ENCODE measurements at places on chromosomes 11 and 22. TPM values are rescaled to one million over a fixed set of nuclear protein-coding genes. Genes with fewer than 3 reads are reported as not detected.

FLRT1 gene
- total RNA-seq = not detected

DNA sequence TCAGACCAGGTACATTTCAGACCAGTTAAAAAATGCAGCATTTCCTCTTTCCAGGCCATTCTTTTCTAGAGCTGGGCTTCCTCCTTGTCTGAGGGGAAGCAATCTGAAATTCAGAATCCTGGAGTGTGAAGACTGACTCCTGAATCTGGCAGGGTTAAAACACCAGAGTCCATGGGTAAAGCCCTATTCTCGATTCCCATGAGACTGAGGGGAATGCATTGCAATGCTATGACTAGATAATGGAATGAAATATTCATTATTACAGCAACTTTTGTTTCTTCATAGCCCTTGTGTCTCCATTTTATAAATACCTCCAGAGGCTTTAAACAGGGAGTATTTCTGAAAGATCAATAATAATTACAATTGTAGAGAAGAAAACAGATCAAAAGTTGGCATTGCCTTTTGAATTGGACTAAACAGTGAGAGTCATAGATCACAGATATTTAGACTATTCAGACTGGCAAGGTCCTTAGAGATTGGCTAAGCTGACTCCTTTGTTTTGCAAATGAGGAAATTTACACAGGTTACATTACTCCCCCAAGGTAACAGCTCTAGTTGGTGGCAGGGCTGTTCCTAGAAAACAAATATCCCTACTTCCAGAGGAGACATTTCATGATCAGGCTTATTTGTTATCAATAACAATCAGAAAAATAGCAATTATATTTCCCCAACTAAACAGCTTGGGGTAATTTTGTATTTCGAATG, 632.6 kb upstream of the KIRREL3 start:
- no peak for DNase-seq
- H3K27me3 ChIP-seq = no peaks in the 10 kb centered on the region
- H3K4me1 ChIP-seq = no peaks in the 10 kb centered on the region
- no peaks in the 10 kb centered on the region for H3K36me3 ChIP-seq

TPBGL gene
- total RNA-seq = 0.58 TPM

DNA sequence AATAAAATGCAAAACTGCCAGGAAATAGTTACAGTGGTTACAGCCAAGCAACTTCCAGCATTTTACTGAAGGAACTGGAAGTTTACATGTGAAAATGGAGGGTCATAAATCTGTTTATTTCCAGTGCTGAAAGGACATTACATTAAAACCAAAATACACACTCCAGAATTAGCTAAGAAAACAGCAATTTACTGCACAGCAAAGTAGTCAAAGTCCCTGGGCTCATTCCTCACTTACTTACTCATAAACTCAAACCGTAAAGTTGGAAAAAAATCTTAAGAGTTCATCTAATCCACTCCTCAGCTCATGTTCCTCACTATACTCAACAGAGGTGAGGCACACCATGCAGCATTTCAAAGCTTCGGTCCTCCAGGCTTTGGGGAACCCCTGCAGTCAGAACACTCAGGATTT, 17.4 kb downstream of the CTSC start:
- no peak overlapping the region for H3K4me3 ChIP-seq
- peaks cover 4% of the 10 kb centered on the region for H3K36me3 ChIP-seq
- H3K4me1 ChIP-seq = peaks cover 15% of the 10 kb centered on the region
- DNase-seq = no peak

DNA sequence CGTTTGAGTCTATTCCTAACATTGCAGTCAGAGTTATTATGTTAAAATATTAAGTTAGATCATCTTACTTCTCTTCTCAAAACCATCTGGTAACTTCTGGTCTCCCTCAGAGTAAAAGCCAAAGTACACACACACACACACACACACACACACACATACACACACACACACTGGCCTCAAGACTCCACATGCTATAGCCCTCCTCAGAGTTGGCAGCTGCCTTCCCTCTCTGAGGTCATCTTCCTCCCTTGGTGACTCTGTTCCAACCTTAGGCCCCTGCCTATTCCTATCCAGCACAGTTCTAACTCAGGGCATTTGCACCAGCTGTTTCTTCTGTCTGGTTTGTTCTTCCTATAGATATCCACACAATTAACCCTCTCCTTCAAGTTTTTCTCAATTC, 272.0 kb upstream of the SESN3 start:
- DNase-seq = no peak
- H3K4me1 ChIP-seq = no peaks in the 10 kb centered on the region
- H3K27me3 ChIP-seq = no peaks in the 10 kb centered on the region
- H3K36me3 ChIP-seq = no peaks in the 10 kb centered on the region

TTC28 gene
- 5.1 TPM for total RNA-seq

GRCh38 chr22:25057013-25057881, 104.7 kb downstream of the KIAA1671 start:
- no peak overlapping the region for H3K27ac ChIP-seq
- H3K36me3 ChIP-seq = no peaks in the 10 kb centered on the region
- H3K27me3 ChIP-seq = no peaks in the 10 kb centered on the region
- H3K4me3 ChIP-seq = no peak overlapping the region
- DNase-seq = peak; percentile 86

GRCh38 chr22:30097861-30098260, 17.6 kb downstream of the HORMAD2 start:
- H3K27ac ChIP-seq = no peak overlapping the region
- DNase-seq = no peak
- H3K4me3 ChIP-seq = no peak overlapping the region
- no peaks in the 10 kb centered on the region for H3K4me1 ChIP-seq

DNA sequence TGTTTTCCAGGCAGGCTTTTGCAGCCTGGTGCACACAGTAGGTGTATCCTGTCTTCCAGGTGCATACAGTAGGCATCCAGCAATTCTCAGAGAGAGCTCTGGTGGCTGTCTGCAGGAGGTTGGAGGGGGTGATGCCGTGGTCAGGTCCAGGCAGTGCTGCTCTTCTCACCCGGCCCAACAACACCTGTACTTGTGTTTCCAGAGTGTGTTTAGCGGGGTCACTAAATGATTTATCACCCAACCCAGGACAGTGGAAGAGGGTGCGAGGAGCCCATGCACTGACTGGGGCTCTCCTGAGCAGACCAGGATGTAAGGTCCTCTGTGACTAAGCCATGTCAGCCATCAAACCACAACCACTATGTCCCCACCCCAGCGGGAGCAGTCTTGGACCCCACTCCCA, 18.6 kb upstream of the FGF3 start:
- H3K4me1 ChIP-seq = no peaks in the 10 kb centered on the region
- no peaks in the 10 kb centered on the region for H3K36me3 ChIP-seq
- H3K27ac ChIP-seq = no peak overlapping the region
- H3K4me3 ChIP-seq = no peak overlapping the region

All from naive thymus-derived CD4-positive, alpha-beta T cell (primary cell).